ACHN (cell line): ENCODE measurements at places on chromosomes 16 and 17.
A peak's percentile ranks its signal among the peaks of the same experiment; 100 is the strongest.

DNA sequence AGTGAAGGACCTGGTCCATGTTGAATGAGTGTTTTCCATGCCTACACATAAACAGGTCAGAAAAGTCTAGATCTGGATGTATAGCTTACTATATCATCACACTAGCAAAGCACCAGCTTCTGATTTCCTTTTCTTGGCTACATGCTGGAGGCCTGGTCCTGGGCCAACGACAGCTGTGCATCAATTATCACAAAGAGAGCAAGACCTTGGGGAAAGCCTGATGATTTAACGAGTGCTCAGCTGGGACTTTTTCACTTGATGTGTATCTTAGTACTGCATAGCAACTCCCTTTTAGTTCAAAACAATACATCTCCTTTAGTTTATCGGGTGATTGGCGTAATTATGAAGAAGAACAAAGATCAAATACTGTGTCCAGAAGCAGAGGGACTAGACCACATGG lies 358.2 kb downstream of the KIF2B start:
- DNase-seq = no peak

DNA sequence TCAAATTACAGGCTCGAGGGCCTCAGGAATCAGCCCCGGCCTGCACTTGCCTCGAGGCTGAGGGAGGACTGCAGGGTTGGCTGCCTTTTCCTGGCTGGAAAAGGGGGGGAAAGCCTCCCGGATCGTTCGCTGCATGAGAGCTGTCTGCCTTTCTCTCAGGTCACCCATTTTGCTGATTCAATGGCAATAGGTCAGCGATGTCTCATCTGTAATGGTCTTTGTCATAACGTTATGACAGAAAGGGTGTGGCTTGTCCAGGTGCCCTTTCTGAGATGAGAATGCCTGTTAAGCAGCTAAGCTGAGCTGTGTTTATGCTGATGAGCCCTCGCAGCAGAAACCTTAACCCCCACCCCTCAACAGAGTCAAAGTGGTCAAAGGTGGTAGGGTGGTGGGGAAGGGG lies 81.8 kb downstream of the AKAP1 start:
- no peak for DNase-seq

DNA sequence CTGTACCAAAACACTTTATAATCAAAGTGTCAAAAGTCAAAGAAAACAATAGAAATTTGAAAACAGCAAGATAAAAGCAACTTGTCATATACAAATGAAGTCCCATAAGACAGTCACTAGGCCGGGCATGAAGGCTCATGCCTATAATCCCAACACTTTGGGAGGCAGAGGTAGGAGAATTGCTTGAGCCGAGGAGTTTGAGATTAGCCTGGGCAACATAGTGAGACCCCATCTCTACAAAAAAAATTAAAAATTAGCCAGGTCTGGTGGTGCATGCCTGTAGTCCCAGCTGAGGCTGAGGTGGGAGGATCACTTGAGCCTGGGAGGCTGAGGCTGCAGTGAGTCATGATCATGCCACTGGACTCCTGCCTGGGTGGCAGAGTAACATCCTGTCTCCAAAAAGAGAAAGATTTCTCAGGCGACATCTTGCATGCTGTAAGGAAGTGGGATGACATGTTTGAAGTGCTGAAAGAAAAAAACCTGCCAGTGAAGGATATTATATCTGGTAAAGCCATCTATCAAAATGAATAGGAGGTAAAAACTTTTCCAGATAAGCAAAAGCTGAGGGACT lies 98.7 kb upstream of the NACA2 start:
- peak; percentile 32 for DNase-seq

DNA sequence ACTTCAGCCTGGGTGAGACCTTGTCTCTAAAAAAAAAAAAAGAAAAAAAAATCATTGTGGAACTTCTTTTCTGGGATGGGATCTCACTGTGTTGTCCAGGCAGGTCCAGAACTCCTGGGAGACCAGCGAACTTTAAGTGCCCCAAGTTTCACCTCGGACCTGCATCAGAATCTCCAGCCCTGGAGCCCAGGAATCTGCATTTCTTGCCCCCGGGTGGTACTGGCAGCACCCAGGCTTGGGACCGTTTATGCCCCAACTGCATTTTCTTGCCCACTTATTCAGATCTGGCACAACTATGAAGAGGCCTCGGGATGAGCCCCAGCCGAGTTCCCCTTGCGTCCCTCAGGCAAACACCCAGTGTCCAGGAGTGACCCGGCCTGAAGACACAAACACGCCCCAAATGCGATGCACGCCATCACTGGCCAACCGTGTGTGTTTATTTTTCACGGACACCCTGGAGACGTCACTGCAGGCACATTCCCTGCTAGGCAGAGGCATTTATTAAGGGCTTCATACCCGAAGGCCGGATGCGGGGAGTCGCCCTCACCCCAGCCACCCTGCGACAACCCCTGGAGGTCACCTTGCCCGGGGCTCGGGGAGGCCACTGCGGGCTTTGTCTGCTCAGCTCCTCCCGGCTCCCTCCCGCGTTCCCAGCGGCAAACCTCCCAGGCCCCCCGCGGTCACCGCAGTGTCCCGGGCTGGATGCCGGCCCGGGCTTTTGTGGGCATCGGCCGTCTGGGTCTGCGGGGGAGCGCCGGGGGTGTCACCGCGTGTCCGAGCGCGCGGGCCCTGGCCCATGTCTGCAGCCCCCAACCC lies 684 bp upstream of the SPIRE2 start:
- DNase-seq = peak; percentile 82

GRCh38 chr17:337022-337420 lies 15.6 kb downstream of the RPH3AL start:
- no peak for DNase-seq

DNA sequence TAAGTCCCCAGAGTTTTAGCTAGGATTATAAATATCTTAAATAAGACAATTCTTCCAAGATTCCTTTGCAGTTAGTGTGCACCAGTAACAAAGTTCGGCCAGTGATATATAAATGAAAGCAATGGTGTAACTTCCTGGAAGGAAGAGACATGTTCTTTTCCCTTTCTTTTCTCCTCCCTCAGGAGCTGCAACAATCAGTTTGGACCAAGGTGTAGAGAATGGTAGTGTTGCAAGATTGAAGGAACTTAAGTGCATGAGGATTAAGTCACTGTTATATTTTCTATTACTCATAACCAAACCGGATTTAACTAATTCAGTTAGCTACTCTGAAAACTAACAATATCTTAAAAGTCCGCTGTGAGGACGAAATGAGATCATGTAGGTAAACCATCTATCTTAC lies 68.9 kb upstream of the KCNJ16 start:
- no peak for DNase-seq

DNA sequence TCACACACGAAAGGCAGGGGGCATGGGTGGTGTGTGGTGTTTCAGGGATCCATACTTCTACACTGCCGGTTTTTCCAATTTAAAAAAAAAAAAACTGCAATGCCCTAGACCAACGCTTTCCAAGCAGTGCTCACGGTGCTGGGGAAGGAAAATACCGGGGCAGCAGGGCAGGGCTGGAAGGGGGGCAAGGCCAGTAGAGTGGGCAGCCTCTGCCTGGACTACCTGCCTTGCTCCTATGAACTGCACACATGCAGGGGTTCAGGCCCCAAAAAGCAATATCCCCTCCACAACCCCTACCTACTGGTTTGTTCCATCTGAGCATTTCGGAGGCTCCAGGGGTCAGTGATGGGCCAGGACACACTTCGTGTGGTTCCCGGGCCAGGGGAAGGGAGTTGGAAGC lies 29.4 kb downstream of the RPH3AL start:
- no peak for DNase-seq

DNA sequence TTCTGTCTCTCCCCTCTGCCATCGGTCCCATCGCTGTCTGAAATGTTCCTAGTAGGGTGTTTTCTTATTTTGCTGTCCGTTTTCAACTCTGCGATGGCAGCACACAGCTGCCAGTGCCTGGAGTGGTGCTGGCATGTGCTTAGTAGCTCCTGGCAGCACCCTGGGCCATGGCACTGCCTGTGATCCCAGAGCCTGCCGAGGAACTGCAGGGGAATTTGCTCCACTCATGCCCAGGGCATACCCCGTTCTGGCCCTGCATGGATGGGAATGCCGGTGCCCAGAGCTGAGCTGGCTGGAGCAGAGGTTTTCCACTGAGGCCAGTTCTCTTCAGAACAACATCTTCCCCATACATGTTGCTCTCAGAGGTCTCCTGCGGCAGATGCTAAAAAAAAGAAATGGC lies 43.1 kb downstream of the GPT2 start:
- no peak for DNase-seq

GRCh38 chr17:79036596-79036995 lies 12.6 kb downstream of the C1QTNF1 start:
- peak; percentile 63 for DNase-seq

- DNase-seq = no peak
Observed at GRCh38 chr16:10571354-10571753, 9.0 kb downstream of the EMP2 start.

GRCh38 chr17:66465701-66466100 lies 163.3 kb downstream of the PRKCA start:
- DNase-seq = no peak

DNA sequence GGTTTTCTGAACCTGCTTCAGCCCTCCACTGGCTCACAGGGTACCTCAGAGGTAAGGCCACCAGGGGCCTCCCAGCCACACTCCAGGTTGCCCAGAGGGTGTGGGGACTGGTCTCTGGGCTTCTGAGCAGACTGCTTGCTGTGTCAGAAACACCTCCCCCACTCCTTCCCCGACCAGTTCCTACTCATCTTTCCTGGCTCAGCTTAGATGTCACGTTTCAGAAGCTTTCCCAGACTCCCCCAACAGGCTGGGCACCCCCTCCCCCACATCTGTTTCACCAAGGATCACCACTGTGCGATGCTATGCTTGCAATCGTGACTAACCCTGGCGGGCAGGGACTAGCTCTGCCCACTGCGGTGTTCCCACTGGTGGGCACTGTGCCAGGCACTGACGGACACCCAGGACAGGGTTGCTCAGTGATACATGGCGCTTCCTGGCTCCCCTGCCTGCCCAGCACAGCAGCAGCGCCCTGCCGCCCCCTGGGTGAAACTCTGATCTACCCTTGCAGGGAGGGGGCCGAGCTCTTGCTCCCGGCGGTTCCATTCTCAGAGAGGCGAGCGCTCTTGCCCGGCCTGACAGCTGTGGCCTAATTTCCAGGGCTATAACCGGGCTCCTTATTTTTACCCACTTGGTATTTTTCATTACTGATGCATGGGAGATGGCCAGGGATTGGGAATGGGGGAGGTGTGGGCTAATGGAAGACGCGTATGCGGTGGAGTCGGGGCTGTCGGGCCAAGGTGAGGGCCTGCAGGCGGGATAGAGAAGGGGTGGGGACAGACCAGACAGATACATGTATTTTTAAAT lies 29.4 kb upstream of the MTSS2 start:
- DNase-seq = peak; percentile 100

GRCh38 chr17:45388604-45389325 lies 43.9 kb downstream of the ARHGAP27 start:
- DNase-seq = no peak

DNA sequence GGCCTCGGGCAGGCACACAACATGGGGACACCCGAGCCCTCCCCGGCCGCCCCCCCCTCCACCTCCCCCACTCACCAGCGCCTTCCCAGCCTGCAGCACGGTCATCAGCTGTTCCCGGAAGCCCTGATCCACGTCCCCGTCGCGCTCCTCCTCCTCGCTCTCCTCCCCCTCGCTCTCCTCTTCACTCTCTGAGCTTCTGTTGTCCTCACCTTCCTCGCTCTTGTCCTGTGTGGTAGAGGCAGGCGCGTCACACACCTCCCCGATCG lies 10.3 kb downstream of the MYBBP1A start:
- DNase-seq = no peak

- DNase-seq = peak; percentile 85
Observed at GRCh38 chr17:7988750-7989178, 13.7 kb upstream of the GUCY2D start.

DNA sequence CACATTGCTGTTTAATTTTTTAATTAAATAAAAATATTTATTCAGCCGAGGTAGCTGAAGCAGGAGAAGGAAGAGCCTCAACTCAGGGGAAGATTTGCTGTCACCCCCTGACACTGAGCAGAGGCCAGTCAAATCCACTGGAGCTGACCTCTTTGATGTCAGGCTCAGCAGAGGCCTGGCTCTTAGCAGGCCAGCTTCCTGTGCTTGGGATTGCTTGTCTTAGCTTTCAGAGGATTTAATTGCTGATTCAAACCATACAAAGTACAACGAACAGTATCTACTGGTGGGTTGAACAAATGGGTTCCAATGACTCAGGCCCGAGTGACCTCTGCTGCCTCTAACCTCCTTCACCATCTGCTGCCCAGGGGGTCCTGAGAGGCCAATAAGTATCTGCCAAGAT lies 417.0 kb upstream of the HSBP1 start:
- DNase-seq = no peak

- DNase-seq = peak; percentile 46
Observed at GRCh38 chr16:87324411-87325275, 7.5 kb upstream of the C16orf95 start.

DNA sequence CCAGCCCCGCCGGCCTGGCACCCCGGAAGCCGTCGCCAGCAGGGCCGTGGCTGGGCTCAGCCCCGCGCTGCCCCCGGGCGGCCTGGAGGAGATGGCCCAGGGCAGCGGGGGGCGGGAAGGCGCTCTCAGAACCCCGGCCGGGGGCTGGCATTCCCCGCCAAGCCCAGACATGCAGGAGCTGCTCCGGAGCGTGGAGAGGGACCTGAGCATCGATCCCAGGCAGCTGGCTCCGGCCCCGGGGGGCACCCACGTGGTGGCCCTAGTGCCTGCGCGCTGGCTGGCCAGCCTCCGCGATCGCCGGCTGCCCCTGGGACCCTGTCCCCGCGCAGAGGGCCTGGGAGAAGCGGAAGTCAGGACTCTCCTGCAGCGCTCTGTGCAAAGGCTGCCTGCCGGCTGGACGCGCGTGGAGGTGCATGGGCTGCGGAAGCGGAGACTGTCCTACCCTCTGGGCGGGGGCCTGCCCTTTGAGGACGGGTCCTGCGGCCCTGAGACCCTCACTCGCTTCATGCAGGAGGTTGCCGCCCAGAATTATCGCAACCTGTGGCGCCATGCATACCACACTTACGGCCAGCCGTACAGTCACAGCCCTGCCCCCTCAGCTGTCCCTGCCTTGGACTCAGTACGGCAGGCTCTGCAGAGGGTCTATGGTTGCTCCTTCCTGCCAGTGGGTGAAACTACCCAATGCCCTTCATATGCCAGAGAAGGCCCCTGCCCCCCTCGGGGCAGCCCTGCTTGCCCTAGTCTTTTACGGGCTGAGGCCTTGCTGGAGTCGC lies 551 bp downstream of the WDR81 start:
- no peak for DNase-seq

GRCh38 chr16:11217651-11218603 lies 38.1 kb downstream of the SOCS1 start:
- no peak for DNase-seq

- no peak for DNase-seq
Observed at GRCh38 chr17:58702045-58702476, 9.7 kb downstream of the RAD51C start.

GRCh38 chr17:75842963-75843576 lies 1.1 kb downstream of the UNC13D start:
- no peak for DNase-seq

- DNase-seq = no peak
Observed at GRCh38 chr17:57516290-57517230, 228.5 kb downstream of the CCDC182 start.

DNA sequence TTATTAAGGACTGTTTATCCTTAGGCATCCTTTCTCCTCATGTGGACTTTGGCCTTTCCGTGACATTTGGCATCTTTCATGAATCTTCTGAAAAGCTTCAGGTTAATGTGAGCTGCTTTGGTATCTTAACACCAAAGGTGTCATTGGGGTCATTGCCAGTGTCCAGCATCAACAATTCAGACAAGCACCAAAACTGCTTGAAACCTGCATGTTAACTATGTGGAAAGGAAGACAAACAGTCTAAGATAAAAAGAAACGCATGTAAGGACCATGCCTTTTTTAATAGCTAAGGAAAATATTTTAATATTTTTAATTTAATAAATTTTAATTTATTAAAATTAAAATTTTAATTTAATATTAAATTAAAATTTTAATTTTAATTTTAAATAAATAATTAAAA lies 7.9 kb downstream of the ALOX12 start:
- DNase-seq = no peak

- DNase-seq = no peak
Observed at GRCh38 chr16:67395458-67396158, 2.3 kb upstream of the TPPP3 start.
